GM06990 (cell line): ENCODE measurements at places on chromosomes 1 and 21.

DNA sequence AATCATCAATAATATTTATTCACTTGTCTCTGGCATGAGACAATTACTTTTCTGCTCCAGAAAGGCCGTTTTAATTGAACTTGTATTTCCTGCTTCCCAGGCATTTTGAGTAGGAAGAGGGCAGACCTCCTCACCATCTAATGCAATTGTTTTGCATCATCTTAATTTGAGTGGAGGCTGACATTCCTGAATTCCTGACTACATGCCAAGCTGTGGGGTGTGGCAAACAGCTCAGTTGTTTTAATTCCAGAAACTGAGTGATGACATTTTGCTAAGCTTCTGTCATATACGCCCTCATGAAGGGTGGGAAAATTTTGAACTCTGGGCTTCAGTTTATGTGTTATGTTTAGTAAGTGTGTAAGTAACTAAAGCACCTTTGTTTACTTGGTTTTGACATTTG, 125.4 kb upstream of the USP25 start:
- DNase-seq = no peak

DNA sequence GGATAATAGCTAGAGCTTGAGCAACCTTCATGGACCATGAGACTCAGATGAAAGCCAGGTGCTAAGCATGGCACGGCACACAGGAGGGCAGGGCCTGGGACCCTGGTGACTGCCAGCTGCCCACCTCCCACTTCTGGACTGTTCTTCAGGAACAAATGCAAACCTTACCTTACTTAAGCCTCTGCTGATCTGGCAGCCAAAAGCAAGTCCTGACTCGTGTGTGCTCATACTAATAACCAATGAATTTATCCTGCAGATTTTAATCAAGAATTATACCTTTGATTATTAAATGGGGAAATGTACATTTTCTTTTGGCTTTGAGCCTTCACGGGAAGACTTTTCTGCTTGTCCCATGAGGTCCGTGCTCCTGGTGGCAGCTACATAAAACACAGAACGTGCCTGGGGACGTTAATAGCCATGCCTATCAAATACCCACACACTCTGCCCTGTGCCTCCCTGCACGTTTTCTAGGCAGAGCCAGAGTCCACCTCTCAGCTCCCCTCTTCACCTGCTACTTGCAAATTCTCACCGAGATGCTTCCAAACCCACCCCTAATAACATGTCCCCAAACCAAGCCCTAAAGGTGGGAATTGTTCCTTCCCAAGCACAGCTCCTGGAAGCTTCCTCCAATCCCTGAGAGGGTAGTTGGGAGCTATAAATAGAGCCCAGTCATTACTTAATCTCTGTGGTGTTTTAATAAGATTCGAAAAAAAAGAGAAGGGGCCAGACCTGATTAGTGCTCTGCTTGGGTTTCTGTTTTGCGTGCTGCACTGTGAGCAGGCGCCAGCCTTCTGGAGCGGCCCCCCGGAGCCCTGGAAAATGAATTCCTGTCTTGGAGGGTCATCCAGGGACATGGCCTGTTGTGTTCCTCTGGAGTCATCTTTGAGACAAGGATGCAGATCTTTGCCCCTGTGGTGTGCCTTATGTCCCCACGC, 33.5 kb downstream of the SLC1A7 start:
- no peak for DNase-seq

DNA sequence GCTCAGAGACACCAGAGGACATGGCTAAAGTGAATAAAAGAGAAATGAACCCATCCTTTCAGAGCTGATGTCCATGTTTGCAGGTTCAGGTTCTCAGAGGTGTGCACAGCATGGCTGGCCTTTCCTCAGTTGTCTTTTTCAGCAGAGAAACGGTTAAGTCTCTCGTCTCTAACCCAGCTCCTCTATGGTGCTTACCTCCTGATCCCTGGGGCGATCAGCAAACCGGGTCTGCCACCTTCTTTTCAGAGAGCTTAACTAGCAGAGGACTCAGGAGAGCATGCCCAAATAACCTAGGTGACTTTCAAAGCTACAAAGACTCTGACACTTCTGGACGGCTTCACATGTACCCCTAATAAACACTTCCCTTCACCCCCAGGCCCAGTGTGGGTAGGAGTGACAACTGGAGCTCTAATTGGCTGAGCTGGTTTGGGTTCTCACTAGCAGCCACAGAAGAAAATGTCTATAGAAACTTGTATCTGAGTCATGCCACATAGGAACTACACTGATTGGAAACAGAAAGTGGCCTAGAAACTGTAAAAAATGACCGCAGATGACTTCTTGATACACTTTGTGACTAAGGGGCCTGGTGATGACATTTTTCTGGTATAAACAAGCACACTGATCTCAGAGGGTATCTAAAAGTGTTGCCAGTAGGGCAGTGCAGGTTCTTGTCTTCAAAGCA, at the start of gene AIM2:
TSS of gene AIM2 (minus strand) at position 329 of the 682 bp plus-strand sequence. CDS start 3,267 bp downstream, outside the sequence.
- peak; percentile 91 for DNase-seq

DNA sequence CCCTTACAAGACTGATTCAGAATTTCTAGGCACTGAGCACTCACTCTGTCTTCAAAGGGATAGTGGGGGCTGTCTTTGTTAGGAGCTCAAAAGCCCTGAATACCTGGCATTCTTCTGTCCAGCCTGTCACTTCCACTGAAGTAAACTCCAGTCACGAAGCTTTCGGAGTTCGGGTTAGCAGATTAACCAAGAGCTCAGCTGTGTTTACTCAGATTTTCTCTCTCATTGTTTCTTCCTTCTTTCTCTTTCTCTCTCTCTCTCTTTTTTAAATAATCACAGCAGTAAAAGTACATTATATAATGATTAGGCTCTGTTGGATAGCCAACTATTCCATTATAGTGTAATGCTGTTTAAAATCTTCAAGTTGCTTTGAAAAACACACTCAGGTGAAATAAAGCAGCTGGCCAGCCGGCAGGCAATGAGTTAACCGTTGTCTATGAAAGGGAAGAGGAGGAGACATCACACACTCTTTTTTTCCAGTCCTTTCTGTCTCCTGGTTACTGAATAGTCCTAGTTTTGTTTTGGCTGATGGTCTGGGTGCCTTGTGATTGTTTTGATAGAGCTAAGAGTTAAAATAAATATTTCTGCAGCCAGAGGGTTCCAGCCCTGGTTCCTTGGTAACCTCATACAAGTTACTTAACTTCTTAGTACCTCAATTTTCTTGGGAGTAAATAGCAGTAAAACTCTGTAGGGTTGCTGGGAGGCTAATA, 89.8 kb downstream of the ADSS2 start:
- no peak for DNase-seq

DNA sequence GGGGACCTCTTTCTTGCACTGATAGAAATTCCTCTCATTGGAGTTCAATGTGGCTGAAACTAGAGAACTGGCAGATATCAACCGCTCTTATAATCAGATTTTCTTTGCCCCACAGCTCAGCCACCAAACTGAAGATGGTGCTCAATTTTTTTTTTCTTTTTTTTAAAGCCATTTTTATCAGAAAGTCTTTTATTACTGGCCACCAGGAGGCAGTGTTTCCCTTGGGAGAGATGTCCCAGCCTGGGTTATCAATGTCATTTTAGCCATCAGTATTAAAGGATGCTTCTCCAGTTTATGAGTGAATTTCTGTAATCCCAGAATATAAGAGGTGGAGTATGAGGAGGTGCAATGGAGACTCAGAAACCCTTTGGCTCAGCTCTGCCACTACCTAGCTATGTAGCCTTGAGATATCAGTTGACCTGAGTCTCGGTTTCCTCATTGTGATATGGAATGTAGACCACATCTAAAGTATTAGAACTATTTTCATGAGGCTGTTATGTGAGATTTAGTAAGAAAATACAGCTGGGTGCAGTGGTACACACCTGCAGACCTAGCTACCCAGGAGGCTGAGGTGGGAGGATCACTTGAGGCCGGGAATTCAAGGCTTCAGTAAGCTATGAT, 27.6 kb downstream of the CD244 start:
- no peak for DNase-seq

DNA sequence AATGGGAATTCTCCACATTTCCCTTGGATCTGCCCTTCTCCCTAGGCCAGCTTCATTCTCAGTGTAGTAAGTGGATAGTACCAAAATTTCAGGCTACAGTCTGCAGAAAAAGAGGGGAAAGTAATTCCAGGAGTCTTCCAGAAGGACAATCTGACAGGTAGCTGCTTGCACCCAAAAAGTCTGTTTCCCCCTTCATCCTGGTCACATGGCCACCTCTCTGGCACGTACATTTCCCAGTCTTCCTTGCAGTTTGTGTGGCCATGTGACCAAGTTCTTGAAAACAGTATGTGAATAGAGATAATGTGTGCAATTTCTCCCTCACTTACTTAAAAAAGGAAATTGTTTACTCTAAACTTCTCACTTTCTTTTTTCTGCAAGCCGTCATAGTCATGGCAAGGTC, 14.6 kb upstream of the FMO4 start:
- DNase-seq = no peak

DNA sequence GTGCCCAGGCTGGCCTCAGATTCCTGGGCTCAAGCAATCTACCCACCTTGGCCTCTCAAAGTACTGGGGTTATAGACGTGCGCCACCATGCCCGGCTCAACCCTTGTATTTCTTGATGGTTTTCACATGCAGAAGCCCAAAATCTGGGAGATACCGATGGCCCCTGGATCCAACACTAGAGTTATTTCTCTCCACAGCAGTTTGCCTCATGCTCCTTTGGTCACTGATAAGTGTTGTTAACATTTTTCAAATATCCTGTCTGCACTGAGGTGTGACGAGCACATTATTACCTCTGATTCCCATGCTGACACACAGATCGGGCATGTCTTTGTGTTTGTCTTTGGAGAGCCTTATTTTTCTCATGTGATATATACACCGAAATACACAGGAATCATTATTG, 107.0 kb downstream of the KIF26B start:
- DNase-seq = no peak

DNA sequence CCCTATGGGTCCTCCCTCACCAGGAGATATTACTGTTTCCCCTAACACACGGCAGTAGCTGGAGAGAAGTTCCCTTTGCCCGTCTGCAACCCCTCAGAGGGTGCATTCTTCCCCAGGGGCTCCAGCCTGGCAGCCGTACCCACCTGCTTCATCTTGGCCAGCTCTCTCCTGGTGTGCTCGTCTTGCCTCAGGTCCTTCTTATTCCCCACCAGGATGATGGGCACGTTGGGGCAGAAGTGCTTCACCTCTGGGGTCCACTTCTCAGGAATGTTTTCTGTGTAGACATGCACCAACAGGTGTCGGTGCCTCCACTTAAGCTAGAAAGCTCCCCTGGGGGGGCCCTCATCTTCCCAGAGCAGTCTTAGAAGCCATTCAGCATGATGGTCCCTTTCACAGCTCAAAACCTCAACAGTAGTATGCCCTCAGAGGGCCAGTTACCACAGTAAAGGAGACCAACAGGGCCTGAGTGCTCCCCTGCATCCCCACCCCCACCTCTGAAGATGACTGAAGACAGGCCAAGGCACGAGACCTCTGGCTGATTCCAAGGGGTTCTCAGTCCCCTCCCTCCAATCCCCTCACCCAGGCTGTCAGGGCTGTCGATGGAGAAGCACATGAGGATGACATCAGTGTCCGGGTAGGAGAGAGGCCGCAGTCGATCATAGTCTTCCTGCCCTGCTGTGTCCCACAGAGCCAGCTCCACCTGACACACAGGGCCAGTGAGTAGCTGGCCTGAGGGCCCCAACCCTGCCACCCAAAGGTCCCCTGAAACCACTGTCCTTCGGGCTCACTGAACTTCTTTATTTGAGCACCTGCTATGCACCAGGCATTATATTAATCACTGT, 4.3 kb downstream of the RHOC start:
- no peak for DNase-seq
